ENCODE measurements at places on chromosomes 7 and 10. TPM values are rescaled to one million over a fixed set of nuclear protein-coding genes. Genes with fewer than 3 reads are reported as not detected.

Gene MSRB2
- total RNA-seq: 10.7 TPM

DNA sequence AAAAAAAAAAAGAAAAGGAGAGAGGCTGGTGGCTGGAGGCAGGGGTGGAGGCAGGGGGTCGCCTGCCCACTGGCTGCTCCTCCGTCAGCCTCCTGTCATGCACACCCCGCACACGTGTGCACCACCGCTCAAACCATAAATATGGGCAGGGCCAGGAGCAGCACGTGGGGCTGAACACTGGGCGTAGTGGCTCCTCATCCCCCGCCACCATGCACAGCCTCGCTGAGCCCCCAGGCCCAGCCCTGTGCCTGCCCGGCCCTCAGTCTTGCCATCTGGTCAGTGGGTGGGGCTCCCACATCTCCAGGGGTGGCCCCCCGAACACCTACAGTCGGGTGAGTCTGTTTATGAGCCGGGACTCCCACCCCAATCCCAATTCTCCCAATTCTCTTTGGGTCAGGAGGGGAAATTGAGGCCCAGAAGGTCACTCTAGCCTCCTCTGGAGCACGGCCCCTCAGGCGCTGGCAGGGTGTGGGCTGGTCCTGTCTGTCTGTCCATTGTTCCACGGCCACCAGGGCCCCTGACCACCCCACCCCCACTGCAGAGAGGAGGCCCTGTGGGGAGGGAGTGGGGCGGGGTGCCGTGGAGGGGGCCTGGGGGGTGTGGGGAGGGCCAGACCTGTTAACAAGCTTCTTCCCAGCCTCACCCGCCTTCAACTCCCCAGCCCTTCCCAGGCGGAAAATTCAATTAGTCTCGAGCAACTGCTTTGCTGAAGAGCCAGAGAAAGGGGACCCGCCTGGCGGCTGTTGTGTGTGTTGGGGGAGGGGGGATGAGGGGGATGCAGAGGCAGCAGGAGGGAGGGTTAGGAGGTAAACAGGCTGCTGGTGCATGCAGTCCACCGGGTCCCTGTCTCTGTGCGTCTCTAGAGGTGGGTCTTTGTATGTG lies 19.5 kb upstream of the GRIFIN start:
- H3K4me1 ChIP-seq: peaks cover 20% of the 10 kb centered on the region
- H3K27ac ChIP-seq: no peak overlapping the region
- no peak overlapping the region for H3K4me3 ChIP-seq
- DNase-seq: no peak
- no peaks in the 10 kb centered on the region for H3K27me3 ChIP-seq

Gene UBE3C
- total RNA-seq: 87.6 TPM

GRCh38 chr10:29950391-29950790 lies 109.0 kb downstream of the JCAD start:
- H3K27me3 ChIP-seq: no peaks in the 10 kb centered on the region
- H3K36me3 ChIP-seq: no peaks in the 10 kb centered on the region
- no peak for DNase-seq
- H3K4me3 ChIP-seq: no peak overlapping the region
- H3K4me1 ChIP-seq: no peaks in the 10 kb centered on the region
- no peak overlapping the region for H3K27ac ChIP-seq

DNA sequence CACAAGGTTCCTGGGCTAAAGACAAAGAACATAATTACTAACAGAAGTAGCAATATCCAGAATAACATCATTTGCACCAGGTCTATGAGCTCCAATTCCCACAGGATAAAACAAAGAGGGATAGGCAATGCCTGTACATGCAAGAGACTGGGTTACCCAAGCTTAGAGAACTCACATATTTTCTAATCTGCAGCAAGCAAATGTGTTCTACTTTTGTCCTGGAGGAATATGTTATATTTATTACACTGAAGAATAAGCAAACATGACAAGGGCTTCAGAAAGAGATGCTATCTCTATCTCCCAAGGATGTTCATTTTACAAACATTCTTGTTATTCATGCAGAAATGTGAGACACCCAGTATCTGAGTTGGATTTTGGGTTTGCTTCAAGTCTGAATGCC lies 118.6 kb downstream of the MDFIC start:
- H3K4me3 ChIP-seq: no peak overlapping the region
- no peaks in the 10 kb centered on the region for H3K4me1 ChIP-seq
- DNase-seq: no peak

DNA sequence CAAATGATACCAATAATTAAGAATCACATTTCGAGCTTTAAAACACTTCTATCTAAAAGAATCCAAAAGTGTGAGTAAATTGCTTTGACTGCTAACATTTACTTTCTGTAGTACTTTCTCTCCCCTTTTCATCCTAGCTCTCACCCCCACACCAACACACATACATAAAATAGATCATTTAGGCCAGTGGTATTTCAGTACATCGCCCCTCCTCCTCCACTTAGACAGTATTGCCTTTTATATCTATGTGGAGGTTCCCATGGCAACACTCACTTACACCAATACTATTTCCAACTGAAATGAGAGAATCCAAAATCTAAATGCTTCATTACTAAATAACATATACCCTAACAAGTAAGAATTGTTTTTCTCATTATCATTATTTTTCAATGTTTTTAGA lies 58.9 kb downstream of the HIBADH start:
- H3K36me3 ChIP-seq: no peaks in the 10 kb centered on the region
- DNase-seq: no peak

GRCh38 chr7:191981-192649 lies at the start of gene FAM20C:
Gene FAM20C, plus strand, starts transcription at chr7:192571. Its CDS starts 629 bp downstream, at chr7:193200.
- H3K4me1 ChIP-seq: peaks cover 16% of the 10 kb centered on the region
- no peak within 1 kb of the TSS for H3K27ac ChIP-seq
- H3K4me3 ChIP-seq: peak within 1 kb of the TSS; percentile 78
- peaks cover 2% of the 10 kb centered on the region for H3K36me3 ChIP-seq

DNA sequence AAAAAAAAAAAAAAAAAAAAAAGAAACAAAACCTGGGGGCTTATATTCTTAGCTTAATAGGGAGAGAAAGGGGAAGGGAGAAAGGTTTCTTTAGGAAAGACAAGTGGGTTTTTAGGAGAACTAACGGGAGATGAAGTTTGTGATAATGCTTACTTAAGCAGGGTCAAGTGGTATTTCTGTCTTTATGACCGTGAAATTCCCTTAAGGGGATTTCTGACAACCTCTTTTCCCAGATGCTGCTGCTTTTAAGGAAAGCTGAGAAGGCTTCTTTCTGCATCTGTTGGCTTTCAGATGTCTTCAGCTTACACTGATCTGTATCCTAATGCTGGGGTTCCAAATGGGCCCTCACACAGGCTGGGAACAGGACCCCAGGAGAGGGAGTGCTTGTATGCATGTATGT lies 42.6 kb downstream of the ADAMTS14 start:
- no peak overlapping the region for H3K4me3 ChIP-seq
- H3K27ac ChIP-seq: no peak overlapping the region
- DNase-seq: no peak

Gene ASAH2B
- total RNA-seq: 3.3 TPM

Gene SFRP4
- 0.74 TPM for total RNA-seq

DNA sequence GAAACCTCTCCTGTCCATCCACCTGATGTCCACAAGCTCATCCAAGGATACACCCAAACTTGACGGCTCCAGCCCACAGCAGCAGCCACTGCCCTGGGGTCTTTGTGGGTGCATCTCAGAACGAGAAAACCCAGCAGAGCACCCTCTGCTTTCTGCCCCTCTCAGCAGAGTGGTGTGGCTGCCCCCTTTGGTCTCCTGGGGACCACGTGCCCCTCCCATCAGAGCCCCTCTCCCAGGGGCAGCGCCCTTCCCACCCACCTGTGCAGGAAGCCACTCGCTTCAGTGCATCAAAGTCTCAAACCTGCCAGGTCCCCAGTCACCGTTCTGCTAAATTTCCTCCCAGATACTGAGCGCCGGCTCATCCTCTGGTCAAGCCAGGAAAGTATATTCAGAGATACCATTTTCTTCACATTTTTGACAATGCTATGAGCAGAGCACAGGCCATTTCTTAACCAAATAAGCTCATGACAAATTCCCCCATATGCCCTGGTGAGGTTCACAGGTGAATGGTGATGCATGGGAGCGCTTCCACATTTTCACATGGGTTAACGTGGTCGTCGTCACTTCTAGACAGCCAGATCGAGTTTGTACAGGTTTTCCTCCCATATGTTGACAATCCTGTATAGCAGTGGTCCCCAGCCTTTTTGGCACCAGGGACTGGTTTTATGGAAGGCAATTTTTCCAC lies 32.4 kb downstream of the CAMK2B start:
- H3K4me1 ChIP-seq: no peaks in the 10 kb centered on the region
- H3K27ac ChIP-seq: no peak overlapping the region
- H3K4me3 ChIP-seq: no peak overlapping the region
- H3K27me3 ChIP-seq: peaks cover 44% of the 10 kb centered on the region
- DNase-seq: no peak

GRCh38 chr7:44637788-44638594 lies 31.6 kb downstream of the OGDH start:
- peaks cover 54% of the 10 kb centered on the region for H3K4me1 ChIP-seq
- H3K27me3 ChIP-seq: no peaks in the 10 kb centered on the region
- H3K27ac ChIP-seq: peak overlapping the region; percentile 92
- H3K36me3 ChIP-seq: no peaks in the 10 kb centered on the region
- peak; percentile 56 for DNase-seq
- H3K4me3 ChIP-seq: no peak overlapping the region

DNA sequence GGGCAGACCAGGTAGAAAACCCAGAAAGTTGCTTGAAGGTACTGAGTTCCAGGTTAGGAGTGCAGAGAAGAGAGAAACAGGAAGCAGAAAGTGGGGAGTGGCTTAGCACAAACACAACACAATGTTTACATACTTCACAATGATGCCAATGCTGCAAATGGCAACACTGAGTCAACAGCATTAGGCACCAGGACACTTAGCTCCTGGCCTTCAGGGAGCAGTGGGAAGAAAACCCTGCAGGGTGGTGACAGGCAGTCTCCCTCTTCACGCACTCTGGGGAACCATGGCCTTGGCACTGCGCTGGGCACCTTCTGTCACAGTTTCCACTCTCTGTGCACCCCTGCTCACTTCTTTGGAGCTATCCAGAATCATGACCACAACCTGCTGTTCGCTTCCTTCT lies 7.3 kb downstream of the ICA1 start:
- peaks cover 13% of the 10 kb centered on the region for H3K27me3 ChIP-seq
- H3K36me3 ChIP-seq: no peaks in the 10 kb centered on the region
- no peaks in the 10 kb centered on the region for H3K4me1 ChIP-seq
- no peak overlapping the region for H3K4me3 ChIP-seq

Gene ZNF485
- 10.6 TPM for total RNA-seq

Gene ANKRD30A
- not detected for total RNA-seq

Gene PRKRIP1
- total RNA-seq: 24.9 TPM

Gene CC2D2B
- 0.21 TPM for total RNA-seq

DNA sequence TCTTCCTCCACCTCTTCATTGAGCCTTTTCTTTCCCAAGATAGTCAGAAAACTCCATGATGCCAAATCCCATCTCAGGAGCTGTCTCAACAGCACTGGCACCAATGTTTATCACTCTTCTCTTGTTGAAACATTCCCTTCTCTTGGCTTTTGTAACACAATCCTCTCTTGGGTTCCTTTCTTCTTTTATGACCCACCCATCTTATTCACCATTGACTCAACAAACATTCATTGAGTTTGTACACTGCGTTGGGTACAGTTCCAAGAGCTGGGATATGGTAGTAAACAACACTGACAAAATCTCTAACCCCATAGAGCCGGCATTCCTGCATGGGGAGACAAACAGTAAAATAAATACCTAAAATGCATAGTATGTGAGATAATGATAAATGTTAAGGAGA lies 577.5 kb downstream of the INHBA start:
- DNase-seq: no peak
- H3K4me3 ChIP-seq: no peak overlapping the region
- no peaks in the 10 kb centered on the region for H3K4me1 ChIP-seq
- H3K27me3 ChIP-seq: no peaks in the 10 kb centered on the region
- H3K36me3 ChIP-seq: no peaks in the 10 kb centered on the region

DNA sequence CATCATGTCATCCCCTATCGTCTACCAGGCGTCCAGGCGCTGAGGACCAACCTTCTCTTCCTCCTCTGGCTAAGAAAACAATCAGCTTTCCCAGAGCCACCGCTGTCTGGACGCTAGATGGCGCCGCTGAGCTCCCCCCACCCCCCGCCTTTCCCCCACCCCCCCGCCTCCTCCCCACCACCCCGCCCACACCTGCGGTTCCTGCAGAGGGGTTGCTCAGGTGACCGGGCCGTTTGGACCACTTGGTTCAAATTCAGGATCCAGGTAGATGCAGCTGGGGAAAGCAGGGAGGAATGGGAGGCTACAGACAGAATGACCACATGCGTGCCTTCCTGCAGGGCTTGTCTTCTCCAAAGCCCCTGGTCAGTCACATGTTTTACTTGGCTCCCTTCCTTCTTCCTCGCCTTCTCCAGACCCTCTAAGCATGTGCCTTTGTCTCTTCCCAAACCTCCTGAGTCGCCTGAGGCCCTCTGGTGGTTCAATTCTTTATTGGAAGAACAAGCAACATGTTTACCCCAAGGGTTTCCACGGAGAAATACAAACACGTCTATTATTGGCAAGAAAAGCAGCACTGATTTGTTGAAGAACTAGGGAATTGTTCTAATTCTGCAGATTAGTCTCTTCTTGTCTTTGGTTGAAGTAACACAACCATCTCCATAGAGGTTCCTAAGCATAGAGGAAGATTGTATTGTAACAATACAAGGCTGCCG lies 24.7 kb downstream of the AOC1 start:
- no peak overlapping the region for H3K27ac ChIP-seq
- no peak overlapping the region for H3K4me3 ChIP-seq
- peaks cover 2% of the 10 kb centered on the region for H3K4me1 ChIP-seq

Gene FAM237B
- not detected for total RNA-seq

DNA sequence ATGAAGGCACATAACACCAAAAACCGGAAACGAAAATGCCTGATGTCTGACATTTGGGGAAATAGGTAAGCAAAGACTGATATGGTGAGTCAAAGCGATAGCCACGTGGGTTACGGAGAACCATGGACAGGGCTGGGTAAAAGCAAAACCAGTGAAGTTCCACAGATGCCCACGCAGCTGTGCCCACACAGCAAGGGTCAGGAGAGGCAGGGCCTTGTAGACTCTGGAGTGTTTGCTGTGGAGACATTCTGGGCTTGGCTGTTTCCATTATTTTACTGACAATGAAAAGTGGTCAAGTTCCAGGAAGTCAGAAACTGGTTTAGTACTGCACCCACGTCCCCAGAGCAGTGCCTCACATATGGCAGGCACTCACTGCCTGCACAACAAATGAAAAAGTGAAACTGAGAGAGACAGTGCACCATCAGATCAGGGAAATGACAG lies 148.7 kb downstream of the ZMYND11 start:
- no peak for DNase-seq
- H3K4me1 ChIP-seq: no peaks in the 10 kb centered on the region
- H3K4me3 ChIP-seq: no peak overlapping the region
- H3K27ac ChIP-seq: no peak overlapping the region
- no peaks in the 10 kb centered on the region for H3K27me3 ChIP-seq
- no peaks in the 10 kb centered on the region for H3K36me3 ChIP-seq

Gene TMEM176A
- 0.39 TPM for total RNA-seq

Gene SPAG6
- total RNA-seq: not detected

Gene IFIT1B
- total RNA-seq: not detected
